NCI-H526 (cell line): ENCODE measurements at places on chromosomes 7 and 10.
A peak's percentile ranks its signal among the peaks of the same experiment; 100 is the strongest.

DNA sequence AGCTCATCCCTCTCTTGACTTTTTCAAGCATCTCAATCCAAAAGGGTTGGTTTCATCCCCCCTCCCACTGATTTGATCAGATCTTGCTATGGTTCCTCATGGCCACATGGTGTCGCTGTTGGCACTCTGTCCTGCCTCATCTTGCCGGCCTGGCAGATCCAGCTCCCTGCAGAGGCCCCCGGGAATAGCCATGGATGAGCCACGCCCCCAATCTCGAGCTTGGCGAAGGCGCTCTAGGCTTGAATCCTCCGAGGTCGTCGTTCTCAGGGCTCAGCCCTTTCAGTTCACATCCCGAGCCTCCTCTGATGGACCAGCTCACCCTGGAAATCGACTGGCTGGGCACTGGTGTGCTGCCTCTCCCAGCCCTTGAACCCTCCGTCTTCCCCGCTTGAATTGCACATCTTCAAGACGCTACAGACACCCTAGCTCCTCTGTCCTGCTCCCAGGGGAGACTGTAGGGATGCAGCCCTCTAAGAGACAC lies 628.7 kb downstream of the TYW1 start:
- peak; percentile 86 for DNase-seq

DNA sequence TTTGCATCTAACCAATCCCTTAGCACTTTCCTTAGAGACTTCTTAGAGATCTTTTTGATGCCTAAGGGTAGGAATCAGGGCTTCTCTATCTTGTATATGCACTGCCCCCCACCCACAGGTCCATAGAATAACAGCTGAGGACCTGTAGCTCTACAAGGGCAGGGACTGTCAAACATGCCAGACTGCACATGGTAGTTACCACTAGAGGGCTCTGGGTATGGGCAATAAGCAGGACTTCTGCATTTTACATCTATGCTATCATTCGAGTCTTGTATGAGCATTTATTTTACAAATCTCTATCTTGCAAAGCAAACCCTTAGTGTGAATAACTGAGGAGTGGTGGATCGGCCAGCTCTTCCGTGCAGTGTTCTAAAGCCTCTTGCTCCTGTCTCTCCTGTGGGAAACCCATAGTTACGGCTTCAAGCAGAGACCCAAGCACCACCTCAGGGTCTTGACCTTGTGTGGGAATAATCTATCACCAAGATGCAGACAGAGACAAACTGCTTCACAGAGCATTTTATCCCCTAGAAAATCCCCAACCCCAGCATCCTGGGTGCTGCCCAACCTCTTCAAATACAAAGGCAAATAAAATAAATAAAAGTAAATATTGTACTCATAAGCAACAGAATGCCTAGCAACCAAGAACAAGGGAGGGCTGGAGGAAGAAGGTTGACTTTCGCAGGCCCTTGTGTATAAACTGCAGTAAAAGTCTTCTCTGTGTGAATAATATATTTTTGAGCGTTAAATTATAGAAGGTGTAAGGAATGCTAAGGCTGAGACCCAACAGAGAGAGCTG lies 219.3 kb downstream of the WDR11 start:
- DNase-seq, result peak; percentile 20

GRCh38 chr7:28793381-28794085 lies 164.6 kb downstream of the TRIL start:
- no peak for DNase-seq

DNA sequence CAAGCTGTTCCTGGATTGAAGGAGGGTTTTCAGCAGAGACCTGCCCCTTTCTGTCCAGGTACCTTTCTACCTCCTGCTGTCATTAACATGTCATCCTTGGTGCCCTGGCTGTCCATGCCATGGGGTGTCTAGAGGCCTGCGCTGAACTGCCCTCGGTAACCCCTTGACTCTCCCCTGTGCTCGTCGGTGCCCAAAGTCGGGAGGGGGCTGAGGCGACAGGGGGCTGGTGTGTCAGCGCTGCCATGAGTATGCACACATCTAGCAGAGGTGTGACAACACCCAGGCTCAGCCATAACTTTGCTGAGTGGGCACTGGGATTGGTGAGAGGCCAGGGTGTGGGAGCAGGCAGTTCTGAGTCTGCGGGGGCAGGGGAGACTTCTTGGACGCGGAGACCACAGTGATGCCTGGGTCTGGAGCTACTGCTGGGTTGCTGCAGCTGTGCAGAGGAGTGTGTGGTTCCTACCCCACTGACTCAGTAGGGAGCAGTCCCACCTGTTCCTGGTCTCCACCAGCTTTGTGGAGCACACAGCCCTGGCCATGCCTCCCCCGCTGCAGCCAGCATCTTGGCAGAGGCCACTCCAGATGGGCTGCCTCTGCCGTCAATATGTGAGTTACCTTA lies 376.2 kb upstream of the SEMA3C start:
- DNase-seq, result no peak

- DNase-seq, result no peak
Measured at GRCh38 chr7:106737202-106737562, 76.2 kb upstream of the CCDC71L start.

- DNase-seq, result no peak
Measured at GRCh38 chr10:124719213-124719851, 24.8 kb downstream of the FAM53B start.

GRCh38 chr10:61866700-61867368 lies 34.7 kb upstream of the ARID5B start:
- DNase-seq, result no peak

DNA sequence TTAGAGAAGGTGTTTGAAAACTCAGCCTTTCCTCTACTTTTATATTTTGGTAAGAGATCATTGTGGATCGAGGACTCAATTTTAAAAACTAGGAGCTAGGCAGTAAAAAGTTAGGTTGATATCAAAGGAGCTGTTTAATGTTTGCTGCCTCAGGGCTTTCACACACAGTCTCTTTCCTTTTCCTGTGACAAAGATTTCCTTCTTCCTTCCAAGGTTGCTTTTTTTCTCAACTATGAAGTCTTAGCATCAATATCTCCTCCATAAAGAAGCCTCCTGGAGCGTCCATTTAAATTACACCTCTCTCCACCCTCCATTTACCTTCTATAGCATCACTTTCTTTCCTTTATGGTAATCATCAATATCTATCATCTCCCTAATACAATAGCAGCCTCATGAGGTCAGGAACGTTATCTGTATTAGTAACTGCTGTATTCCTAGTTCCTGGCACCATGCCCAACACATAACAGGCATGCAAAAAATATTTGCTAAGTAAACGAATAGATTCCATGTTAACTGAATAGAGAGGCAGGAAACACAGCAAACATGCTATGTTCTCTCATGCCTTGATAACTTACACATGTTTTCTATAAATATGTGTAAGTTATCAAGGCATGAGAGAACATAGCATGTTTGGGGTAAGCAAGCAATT lies 48.5 kb downstream of the GNAT3 start:
- DNase-seq, result peak; percentile 37

DNA sequence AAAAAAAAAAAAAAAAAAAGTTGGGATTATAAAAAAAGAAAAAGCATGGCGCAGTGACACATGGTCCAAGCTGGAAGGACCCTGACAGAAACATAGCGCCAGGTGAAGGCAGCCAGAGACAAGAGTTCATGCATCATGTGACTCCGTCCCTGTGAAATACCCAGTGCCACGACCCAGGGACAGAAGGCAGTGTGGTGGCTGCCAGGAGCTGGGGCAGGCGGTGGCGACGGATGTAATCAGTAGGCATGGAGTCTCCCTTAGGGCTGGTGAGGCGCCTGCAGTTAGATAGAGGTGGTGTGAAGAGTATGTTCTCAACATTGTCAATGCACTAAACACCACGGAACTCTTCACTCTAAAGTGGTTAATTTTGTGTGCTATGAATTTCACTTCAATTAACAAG lies 43.9 kb downstream of the STK32C start:
- DNase-seq, result no peak

- no peak for DNase-seq
Measured at GRCh38 chr7:43771573-43771972, 13.1 kb downstream of the BLVRA start.
